ENCODE measurements at places on chromosomes 6 and 20.

GRCh38 chr20:52975029-52975732 is 3.0 kb downstream of the TSHZ2 start:
- DNase-seq, result no peak

GRCh38 chr20:47843886-47844567 is 58.7 kb upstream of the SULF2 start:
- DNase-seq, result no peak

GRCh38 chr6:13372688-13373487 is 44.6 kb upstream of the TBC1D7 start:
- no peak for DNase-seq

- no peak for DNase-seq
Observed at GRCh38 chr6:74936886-74937285, 269.0 kb downstream of the COL12A1 start.

GRCh38 chr20:35215066-35215956 is 11.2 kb upstream of the MMP24 start:
- no peak for DNase-seq

DNA sequence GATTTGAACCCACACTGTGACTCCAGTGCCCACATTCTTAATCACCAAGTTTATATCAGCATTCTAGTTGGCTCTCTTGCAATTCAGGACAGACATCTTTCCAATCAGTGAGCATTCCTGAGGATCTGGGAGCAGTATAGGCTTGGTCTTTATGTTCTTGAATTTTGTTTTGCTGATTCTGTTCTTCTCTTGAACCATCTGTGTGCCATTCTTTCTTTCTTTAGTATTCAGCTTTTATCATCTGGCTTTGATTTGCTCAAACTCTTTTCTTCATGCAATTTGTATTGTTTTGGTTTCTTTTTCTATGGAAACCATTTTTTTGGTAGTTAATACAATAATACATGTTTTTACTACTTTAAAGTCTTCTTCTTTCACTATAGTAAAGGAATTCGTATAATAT is 162.4 kb downstream of the CD109 start:
- DNase-seq, result no peak

- no peak for DNase-seq
Observed at GRCh38 chr6:3022765-3023662, 23.3 kb downstream of the NQO2 start.

DNA sequence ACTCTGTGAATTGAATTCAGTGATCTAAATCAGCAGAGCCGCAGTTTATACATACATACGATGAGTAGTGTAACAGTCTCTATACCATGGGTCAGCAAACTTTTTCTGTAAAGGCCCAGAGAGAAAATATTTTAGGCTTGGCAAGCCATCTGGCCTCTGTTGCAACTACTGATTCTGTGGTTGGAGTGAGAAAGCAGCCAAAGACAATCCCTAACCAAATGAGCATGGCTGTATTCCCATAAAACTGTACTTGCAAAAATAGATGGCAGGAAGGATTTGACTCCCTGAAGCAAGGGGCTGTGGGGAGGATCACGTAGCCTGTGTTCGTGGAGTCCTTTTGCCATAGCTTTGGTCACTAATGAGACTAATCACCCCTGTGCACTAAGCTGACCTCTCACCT is 17.9 kb upstream of the MOCS1 start:
- no peak for DNase-seq

GRCh38 chr20:50446351-50447101 is 63.7 kb upstream of the PTPN1 start:
- no peak for DNase-seq

DNA sequence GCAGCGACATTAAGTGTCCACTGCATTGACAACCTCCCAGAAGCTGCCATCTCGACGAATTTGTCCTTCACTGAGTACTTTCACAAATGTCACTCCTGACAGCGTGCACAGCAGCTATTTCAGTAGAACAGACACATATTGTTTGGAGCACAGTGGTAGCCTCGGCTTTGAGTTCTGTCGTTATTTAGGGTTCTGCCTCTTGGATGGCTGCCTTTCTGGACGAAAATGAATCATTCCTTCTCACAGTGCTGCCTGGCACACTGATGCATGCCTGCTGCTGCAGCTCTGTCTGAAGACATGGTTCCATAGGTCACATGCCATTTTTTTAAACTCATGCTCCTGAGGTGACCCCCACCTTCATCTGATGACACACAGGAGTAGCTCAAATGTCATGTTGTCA is 477.0 kb downstream of the C6orf118 start:
- no peak for DNase-seq

DNA sequence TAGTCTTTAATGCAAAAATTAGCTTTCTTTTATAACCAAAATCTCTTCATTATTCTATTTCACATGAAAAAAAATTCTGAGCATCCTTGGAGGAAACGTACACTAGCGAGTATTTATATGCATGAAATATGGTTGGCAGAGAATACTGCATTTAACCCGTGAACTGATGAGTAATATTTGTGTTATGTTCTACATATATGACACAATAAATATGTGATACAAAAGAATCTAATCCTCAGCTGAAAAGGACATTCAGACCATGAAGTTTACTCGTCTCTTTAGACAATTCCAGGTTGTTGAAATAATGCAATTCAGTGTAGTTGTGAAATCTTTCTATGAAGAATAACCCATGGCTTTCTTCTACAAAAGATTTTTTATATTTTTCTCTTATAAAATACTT is 524.8 kb upstream of the MAN1A1 start:
- no peak for DNase-seq

- no peak for DNase-seq
Observed at GRCh38 chr20:44038681-44039123, 124.0 kb downstream of the TOX2 start.

DNA sequence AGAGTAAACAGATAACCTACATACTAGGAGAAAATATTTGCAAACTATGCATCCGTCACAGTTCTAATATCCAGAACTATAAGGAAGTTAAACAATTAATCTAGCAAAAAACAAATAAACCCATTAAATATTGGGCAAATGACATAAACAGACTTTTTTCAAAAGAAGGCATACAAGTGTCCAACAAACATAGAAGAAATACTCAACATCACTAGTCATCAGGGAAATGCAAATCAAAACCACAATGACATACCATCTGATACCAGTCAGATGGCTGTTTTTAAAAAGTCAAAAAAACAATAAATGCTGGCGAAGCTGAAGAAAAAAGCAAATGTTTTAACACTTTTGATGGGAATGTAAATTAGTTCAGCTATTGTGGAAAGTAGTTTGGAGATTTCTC is 1117.7 kb upstream of the MAP3K7 start:
- DNase-seq, result no peak

DNA sequence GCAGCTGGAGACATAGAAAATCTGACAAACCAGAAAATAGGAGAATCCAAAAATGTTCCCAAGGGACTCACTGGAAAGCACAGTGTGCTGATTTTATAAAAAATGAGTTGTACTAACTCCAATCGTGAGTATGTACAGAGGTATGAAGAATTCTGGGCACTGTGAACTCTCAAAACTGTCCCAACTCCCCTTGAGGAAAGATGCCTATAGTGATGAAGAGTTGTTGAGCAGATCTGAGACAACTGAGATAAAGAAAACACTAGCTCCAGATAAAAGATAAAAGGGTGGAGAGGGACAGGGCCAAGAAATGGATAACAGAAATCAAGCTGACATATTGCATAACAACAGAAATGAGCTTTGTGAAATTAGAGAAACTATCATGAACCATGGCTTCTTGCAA is 481.4 kb downstream of the MAFB start:
- no peak for DNase-seq

GRCh38 chr6:167294241-167294640 is 3.1 kb downstream of the UNC93A start:
- DNase-seq, result no peak

DNA sequence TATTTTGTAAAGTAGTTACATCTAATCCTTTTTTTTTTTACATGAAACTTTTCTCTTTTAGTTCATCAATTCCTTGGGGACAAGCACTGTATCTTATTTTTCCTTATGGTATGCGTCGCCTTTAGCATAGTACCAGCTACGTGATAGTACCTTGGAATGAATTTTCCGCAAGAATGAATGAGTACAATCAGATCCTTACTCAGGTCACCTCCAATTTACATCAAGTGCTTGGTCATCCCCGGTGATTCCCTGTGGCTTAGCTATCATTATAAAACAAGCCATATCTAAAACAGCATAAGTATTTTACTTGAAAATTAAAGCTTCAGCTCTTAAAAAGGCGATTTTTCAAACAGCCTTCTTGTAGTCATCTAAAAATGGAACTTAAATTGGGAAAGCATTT is 680.4 kb upstream of the MAP3K7 start:
- DNase-seq, result no peak

DNA sequence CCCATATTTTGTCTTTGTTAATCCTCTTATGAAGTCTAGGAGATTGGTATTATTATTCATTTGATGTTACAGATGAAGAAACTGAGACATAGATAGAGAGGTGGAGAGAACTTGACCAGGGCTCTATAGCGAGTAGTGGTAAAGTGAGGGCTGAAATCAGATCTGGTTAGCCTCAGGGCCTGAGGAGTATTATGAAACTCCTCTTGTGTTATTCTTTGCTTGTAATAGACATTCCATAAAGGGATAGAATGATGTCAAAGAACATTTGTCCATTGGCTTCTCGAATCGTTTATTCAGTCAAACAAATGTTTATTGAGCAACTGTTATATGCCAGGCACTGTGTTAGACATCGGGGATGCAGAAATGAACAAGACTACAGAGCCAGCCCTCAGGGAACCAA is at the start of gene IL22RA2:
IL22RA2 (minus strand) TSS at position 144 of the 400 bp plus-strand sequence. CDS start 11,895 bp downstream, outside the sequence.
- DNase-seq, result no peak
